Adipocyte (in vitro differentiated cells): ENCODE measurements at places on chromosomes 12 and 14.

- DNase-seq, result no peak
Observed at GRCh38 chr12:31890295-31891285, 68.6 kb upstream of the RESF1 start.

GRCh38 chr12:90909069-90909770 lies 45.8 kb downstream of the CCER1 start:
- DNase-seq, result peak; percentile 72

GRCh38 chr12:125098676-125099408 lies 33.6 kb downstream of the AACS start:
- DNase-seq, result no peak

DNA sequence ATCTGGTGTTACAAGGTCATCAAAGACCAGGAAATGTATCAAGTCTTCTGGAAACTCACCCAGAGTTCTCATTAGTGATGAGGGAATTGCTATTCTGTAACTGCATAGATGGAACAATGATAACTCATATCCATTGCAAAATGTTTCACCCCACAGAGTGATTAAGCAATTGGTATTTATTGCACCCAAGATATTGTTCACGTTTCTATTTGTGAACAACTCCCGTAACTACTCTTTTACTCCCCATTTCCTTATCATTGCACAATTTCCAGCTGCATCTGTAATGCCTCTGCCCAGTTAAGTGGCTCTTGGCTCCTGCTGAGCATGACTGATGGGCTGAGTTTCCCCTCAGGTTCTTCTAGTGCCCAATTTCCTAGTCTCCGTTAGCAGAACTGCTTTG lies 108.7 kb upstream of the PRICKLE1 start:
- DNase-seq, result no peak

DNA sequence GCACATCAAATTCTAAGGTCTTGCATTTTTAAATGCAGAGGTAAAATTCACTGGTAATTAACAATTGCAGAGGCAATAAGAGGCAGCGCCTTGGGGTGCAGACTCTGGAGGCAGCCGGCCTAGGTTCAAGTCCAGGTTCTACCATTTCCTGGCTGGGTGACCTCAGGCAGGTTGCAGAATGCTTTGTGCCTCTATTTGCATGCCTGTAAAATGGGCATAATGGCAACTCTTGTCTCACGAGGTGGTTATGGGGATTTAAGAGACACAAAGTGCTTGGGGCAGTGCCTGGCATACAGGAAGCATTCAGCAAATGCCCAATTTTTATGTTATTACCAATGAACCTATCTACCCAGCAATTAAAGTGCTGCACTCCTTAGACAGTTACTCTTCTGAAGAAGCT lies 180.0 kb upstream of the LHX5 start:
- DNase-seq, result no peak

- DNase-seq, result no peak
Observed at GRCh38 chr14:81301371-81301770, 80.6 kb upstream of the GTF2A1 start.

- peak; percentile 44 for DNase-seq
Observed at GRCh38 chr14:103023881-103024473, 33.4 kb downstream of the CDC42BPB start.

- DNase-seq, result no peak
Observed at GRCh38 chr12:53070877-53071492, 8.2 kb downstream of the SPRYD3 start.

GRCh38 chr12:50934981-50935807 lies 17.1 kb upstream of the HIGD1C start:
- DNase-seq, result peak; percentile 88

- DNase-seq, result peak; percentile 25
Observed at GRCh38 chr12:51891843-51892242, 3.9 kb downstream of the ANKRD33 start.

DNA sequence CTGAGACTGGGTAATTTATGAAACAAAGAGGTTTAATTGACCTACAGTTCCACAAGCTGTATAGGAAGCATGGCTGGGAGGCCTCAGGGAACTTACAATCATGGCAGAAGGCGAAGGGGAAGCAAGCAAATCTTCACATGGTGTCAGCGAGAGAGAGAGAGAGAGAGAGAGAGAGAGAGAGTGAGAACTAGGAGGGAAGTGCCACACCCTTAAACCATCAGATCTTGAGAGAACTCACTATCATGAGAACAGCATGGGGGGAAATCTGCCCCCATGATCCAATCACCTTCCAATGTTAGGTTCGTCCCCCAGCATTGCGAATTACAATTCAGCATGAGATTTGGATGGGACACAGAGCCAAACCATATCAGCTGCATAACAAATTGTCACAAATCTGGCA lies 96.7 kb downstream of the CHST11 start:
- no peak for DNase-seq

GRCh38 chr14:58822856-58823255 lies 185.1 kb downstream of the DACT1 start:
- no peak for DNase-seq

DNA sequence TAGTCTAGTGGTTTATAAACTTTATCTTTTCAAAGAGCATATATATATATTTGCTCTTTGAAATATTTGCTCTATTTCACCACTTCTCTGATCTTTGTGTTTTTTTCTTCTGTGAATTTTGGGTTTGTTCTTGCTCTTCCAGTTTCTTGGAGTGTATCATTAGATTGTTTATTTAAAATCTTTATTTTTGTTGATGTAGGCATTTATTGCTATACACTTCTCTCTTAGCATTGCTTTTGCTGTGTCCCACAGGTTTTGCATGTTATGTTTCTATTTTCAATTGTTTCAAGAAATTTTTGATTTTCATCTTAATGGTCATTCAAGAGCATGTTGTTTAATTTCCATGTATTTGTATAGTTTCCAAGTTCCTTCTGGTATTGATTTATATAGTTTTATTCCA lies 69.1 kb downstream of the BRMS1L start:
- no peak for DNase-seq

DNA sequence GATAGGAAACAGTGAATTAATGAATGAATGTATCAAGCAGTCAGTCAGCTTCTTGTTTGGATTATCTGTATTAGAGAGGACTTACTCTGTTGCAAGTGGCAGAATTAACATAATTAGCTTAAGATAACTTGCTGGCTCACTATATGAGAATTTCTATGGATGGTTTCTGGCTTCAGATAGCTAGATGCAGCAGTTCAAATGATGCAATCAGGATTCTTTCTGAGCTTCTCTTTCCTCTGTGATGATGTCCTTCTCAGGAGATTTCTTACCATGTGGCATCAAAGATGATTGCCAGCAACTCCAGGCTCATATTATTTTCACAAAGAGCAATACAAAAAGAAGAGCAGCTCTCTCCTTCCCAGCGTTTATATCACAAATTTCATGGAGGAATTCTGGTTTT lies 30.7 kb downstream of the FRMD6 start:
- DNase-seq, result peak; percentile 82

DNA sequence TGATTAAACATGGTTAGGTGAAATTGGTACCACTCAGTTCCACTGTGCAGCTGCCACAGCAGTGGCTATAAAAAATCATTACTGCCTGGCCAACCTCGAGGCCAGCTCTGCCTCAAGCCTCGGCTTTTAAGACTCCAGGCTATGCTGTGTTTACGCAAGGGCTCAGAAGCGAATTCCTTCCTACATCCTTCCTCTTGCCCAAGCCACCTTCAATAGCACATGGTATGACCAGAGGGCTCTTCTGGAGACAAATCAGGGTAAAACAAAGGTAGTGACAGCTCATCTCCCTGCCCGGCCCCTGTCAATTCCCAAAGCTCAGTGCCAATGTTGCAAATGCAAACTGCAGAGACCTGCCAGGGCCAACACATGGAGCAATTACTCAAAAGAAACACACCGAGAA lies 31.9 kb downstream of the NUAK1 start:
- DNase-seq, result peak; percentile 79

DNA sequence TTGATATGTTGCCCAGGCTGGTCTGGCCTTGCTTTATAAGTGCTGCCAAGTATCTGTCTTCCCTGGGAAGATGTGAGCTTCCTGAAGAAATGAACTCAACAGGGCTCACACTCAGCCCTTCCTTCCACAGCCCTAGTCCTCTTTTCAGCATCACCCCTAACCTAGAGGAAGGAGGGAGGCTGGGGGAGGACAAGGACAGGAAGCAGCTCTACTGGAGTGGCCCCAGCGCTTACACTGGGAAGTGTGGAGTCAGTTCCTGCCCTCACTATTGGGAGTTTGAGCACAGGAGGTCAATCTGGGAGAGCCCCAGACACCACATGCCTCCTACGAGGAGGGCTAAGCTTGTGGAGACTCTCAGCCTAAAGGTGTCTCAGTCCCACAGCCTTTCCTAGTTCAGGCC lies 16.8 kb downstream of the GALNT6 start:
- no peak for DNase-seq

DNA sequence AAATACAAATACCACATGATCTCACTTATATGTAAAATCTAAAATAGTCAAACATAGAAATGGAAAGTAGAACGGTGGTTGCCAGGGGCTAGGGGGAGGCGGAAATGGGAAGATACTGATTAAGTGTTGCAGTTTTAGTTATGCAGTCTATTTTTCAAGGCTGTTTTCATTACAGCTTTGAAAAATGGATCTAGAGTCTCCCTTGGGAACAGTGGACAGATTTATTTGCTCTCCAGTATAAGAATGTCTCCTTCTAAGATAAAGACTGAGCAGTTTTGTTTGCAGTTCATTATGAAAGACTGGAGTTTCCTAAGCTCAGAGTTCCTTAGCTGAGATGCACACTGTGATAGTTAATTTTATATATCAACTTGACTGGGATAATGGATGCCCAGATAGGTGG lies 202.5 kb downstream of the KLHL28 start:
- no peak for DNase-seq

GRCh38 chr14:38490273-38490672 lies 234.4 kb upstream of the CLEC14A start:
- no peak for DNase-seq

DNA sequence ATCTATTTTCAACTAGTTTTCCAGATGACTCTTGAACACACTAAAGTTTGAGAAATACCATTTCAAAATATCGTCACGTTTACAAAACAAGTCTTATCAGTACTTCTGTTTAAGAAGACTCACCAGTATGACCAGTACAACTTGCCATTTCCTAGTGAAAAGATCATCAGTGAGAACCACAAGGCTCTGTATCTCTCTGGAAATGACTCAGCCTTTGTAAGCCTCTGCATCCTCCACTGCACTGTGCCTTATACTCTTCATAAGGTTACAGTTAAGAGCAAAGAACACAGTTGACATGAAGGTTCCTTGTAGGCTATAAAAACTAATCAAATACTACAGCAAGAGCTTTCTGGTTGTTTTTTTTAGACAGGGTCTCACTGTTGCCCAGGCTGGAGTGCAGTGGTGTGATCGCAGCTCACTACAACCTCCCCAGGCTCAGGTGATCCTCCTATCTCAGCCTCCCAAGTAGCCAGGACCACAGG lies 5.7 kb upstream of the VTI1B start:
- peak; percentile 38 for DNase-seq

GRCh38 chr14:92568621-92569479 lies 55.3 kb downstream of the RIN3 start:
- no peak for DNase-seq

GRCh38 chr12:5026342-5026938 lies 17.2 kb upstream of the KCNA5 start:
- no peak for DNase-seq

DNA sequence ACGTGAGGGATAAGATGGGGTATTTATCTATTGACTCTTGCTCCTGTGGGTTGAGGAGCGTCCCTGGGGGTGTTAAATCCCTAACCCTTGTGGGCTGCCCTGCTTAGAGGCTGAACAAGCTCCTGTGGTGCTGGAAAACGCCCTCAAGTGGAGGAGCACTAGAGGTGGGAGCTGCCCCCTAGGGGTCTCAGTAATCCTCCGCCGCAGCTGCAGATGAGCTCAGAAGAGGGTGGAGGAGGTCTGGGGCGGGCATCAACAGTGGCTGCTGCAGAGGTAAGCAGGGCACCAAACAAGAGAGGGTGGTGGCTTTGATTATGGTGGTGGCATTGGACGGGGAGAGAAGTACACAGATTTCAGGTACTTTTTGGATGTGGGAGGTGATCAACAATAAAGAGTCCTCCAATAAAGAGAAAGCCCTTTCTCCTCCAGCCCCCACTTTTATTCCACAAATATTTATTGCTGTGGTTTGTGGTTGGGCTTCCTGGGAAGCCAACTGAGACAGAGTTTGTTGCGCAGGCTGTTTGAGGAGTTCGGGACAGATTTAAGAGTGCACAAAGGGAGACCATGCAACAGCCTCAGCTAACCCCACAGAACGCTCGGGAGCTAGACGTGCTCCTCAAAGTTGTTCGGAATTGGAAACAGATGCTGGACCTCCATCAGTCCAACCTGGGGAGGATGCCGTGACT lies 179.9 kb downstream of the ADCK1 start:
- no peak for DNase-seq

DNA sequence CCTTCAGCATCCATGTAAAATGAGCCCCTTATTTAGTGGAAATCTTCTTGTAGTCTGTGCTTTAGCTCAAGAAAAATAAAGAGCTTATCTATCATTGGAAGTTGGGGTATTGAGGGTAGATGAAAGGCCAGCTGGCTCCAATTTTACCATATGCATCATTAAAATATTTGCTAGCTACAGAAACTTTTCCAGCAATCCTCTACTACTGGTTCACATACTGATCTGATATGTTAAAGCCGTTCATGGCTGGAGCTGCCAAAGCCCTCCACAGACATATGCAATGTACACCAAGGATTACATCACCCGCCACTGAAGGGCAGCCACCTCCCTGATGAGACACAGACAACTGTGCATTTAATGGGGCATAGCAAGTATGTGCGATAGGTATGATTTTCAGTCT lies 1205.3 kb downstream of the GALC start:
- peak; percentile 80 for DNase-seq

DNA sequence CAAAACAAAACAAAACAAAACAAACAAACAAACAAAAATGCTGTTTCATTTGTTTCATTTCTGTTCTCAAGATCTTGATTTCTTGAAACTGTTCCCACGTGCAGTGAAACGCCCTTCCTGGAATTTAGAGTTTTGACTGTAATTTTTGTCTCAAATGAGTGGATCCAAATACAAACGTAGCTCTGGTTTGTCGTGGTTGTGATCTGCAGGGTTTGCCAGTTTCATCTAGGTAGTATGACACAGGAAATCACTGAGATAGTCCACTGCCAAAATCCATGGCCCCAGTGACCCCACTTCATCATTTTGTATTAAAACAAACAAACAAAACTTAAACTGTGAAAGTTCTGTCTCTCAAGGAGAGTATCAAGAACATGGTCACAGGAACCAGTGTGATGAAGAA lies 838.6 kb downstream of the BCL11B start:
- no peak for DNase-seq

DNA sequence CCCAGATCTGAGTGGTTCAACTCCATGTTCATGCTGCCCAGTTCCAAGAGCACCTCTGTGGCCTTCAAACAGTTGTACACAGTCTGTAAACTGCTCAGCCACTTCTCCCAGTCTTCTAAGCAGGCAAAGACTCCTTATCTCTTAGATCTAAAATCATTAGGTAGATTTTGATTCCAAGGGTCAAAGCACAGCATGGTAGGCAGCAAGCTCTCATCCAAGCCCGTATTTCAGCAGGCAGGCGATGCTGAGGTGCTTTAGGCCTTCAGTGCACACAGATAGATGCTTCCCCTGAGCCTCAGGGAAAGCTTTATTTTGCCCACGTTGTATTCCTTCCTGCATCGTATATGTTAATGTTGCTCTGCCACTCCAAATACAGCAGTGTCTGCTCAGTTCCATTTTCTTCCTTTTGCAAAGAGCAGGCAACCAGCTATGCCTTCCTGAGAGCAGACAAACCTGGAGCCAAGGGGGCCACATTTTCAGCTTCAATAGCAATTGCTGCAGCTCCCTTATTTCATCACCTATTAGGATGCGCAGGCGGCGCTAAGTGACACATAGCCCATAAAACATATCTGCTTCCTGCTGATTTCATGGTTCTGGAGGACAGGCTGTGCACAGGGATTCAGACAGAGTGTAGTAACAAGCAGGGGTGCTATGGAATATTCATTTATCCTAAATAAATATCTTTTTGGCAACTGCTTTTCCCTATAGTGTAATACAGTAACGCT lies 67.5 kb downstream of the ETV6 start:
- DNase-seq, result no peak
